Stimulated activated naive CD4-positive, alpha-beta T cell treated with Interleukin-2 at 50 U/mL for 16 hours (primary cell): ENCODE measurements at places on chromosomes 13 and 19.
A peak's percentile ranks its signal among the peaks of the same experiment; 100 is the strongest.

DNA sequence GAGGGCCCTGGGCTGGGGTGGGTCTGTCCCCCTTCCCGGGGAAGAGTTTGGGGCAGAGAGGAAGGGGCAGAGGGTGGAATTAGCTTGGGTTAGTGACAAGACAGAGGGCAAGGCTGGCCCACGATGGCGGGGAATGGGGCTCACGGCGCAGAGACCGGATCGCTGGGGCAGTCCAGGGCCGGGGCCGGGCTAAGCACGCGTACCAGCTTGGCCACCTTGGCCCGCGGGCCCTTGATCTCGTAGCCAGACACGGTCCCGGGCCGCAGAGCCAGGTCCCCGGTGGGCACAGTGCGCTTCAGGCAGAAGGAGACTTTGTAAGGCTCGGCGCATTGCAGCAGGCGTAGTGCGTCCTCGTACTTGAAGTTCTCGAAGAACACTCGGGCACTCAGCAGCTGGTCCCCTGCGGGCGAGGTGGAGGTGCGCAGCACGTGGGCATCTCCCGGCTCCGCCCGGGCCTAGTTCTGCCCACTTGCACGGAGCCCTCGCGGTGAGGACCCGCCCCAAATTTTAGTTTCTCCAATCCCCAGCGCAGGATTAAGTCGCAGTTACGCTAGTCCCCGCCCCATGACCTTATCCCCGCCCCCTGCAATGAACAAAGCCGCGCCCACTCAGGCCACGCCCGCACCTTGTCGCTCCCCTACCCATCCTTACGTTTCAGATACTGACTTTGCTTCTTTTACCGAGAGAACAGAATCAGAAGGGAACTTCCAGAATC lies 8.6 kb upstream of the HIPK4 start:
- peak; percentile 52 for DNase-seq

GRCh38 chr19:17379221-17379631 lies 2.1 kb upstream of the PLVAP start:
- no peak for DNase-seq

DNA sequence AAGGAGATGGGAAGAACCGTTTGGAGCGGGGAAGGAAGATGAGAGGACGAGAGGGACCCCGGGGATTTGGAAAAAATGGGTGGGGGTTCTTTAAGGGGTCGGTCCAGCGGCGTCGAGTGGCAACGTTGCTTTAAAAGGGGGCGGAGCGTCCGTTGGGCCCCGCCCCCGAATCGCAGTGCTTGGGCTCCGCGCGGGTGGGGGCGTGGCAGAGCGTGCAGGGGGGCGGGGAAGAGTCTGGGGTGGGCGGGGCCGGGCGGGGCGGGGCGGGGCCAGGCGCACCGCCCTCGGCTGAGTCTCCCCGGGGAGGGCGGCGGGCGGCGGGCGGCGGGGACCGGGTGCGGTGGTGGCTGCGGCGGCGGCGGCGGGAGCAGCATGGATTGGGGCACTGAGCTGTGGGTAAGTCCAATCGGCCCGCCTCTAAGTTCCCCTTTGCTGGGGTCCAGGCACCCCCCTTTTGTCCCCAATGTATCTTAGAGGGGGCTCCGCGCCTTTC lies at the start of gene TRIP10:
TRIP10 (plus strand) TSS at position 291 of the 493 bp plus-strand sequence; CDS start at position 373, 82 bp downstream.
- DNase-seq = peak; percentile 73

GRCh38 chr19:13058951-13059660 lies 43.6 kb downstream of the LYL1 start:
- DNase-seq = no peak

GRCh38 chr19:1261798-1262622 lies 7.1 kb upstream of the CIRBP start:
- DNase-seq = peak; percentile 19

- no peak for DNase-seq
Measured at GRCh38 chr19:55440411-55441105, 2.5 kb downstream of the SHISA7 start.

DNA sequence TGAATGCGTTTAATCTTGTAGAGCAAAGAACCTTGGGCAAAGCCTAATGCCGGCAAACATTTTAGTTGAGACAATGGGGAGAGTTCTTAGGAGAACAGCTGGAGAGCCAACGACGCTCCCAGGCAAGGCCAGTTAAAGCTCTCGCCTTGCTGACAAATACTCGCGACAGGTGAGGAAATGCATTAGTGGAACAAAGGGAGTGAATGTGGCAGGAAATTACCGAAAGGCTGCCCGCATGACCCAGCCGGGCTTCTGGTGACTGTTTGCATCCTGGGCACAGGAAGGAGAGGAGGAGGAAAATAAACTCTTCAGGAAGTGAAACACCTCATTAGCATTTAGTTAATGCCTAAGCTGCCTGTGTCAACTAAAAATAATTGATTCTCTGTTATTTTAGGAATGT lies 74.6 kb downstream of the SHISA2 start:
- DNase-seq = no peak

- no peak for DNase-seq
Measured at GRCh38 chr19:54952591-54953344, 5.4 kb upstream of the NLRP7 start.

DNA sequence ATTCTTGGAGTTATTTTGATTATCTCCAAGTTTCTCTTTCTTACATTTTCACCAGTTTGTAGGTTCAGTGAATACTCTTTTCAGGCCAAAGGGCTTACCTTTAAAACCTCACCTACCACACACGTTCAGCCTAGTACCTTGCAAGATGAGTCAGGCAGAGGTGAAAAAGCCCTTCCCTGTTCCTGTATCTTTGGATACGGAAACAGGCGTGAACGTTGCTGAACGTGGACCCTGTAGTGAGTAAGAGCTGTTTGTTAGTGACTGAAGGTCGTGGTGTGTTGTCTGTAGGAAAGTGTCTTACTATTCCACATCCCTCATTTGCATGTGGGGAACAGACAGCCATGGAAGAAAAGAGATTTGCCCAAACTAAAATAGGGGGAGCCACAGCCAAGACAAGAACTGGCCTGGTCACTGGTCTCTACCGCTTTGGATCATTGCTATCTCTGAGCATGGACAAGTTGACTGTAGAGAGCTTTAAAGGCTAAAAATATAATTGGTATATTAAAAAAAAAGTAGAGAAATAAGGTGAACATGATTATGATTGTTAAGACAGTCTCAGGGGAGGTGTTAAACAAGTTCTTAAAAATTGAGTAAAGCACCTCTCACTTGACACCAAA lies 3.5 kb downstream of the CEBPG start:
- DNase-seq = no peak

DNA sequence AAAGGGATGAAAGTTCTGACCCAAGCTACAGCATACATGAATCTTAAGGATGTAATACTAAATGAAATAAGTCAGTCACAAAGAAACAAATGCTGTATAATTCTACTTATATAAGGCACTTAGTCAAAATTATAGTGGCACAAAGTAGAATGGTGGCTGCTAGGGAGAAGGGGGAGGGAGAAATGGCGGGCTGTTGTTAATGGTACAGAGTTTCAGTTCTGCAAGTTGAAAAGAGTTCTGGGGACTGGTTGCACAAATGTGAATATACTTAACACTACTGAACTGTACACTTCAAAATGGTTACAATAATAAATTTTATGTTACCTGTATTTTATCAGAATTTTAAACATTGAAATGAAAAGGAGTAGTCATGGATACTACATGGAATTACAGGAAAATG lies 48.9 kb upstream of the CLDN10 start:
- DNase-seq = no peak

DNA sequence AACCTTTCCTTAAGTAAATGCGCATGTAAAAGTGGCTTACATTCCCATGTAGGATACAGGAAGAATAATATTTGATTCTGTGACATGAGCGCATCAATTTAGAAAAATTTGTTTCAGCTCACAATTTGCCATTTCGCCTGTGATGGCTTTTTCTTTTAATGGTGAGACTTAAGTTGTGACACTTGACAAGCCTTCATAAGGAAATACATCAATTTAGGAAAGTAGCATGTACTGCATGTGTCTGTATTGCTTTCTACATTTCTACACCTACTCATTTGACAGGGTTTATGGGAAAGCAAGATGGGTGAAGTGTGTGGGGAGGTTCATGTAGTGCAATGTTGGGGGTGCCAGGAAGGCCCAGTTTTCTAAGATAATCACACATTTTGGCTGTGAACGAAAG lies 12.1 kb upstream of the SCEL start:
- no peak for DNase-seq

- no peak for DNase-seq
Measured at GRCh38 chr13:109131698-109132257, 502.4 kb downstream of the MYO16 start.

DNA sequence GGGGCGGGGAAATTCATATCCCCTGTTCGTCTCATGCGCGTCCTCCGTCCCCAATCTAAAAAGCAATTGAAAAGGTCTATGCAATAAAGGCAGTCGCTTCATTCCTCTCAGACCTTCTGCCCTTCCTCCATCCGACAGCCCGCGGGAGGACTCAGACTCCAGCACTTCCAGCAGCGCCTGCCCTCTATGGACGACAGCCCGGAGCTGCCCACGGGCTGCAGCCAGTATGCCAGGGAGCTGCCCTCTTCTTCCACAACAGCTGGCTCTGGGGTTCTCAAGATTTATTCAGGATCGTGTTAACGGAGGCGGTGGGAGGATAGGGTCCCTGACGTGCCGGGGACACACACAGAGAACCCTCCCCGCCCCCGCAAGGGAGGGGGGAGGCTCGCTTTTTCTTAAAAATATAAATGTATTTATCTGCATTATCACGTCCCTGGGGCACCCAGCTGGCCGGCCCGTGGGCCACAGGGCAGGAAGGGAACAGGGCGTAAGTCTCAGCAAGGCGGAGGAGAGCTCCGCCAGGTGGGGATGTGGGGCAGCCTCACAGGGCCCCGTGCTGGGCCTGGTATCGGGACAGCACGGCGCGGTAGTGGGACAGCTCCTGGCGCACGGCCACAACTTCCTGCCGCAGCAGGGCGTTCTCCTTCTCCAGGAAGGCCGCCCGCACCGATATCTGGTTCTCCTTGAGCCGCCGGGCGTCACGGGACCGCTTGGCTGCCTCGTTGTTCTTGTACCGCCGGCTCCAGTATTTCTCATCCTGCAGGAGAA lies 6.7 kb downstream of the DBP start:
- DNase-seq = no peak

DNA sequence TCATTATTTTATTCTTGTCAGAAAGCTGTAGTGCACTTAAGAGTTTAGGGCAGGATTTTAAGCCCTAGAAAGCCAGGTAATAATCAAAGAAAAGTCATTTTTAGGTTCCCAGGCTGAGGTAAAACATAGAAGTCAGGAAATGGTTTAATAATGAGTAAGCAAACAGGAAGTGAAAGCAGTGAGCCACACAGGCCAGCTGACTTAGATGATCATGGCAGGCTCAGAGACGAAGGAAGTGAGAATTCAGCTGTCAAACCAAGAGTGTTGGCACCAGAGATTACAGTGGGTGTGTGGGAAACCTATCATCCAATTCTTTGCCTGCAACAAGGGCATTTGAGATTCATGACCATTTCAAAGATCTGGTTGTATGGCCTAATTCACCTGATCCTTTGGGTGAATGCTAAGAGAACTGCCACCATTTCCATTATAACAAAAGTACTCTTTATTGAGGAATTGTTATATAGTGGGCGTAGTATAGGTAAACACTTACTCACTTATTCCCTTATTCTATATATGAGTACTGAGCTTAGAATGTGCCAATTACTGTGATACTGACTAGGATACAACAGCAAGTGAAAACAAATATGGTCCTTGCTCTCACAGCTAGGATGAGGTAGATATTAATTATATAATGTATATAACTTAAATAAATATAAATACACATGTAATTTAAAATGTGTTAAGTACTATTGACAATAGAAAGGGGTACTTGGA lies 103.7 kb upstream of the EDNRB start:
- peak; percentile 16 for DNase-seq

- no peak for DNase-seq
Measured at GRCh38 chr13:110628477-110628793, 13.1 kb downstream of the NAXD start.

- DNase-seq = no peak
Measured at GRCh38 chr19:35159606-35160005, 5.1 kb downstream of the FXYD5 start.

DNA sequence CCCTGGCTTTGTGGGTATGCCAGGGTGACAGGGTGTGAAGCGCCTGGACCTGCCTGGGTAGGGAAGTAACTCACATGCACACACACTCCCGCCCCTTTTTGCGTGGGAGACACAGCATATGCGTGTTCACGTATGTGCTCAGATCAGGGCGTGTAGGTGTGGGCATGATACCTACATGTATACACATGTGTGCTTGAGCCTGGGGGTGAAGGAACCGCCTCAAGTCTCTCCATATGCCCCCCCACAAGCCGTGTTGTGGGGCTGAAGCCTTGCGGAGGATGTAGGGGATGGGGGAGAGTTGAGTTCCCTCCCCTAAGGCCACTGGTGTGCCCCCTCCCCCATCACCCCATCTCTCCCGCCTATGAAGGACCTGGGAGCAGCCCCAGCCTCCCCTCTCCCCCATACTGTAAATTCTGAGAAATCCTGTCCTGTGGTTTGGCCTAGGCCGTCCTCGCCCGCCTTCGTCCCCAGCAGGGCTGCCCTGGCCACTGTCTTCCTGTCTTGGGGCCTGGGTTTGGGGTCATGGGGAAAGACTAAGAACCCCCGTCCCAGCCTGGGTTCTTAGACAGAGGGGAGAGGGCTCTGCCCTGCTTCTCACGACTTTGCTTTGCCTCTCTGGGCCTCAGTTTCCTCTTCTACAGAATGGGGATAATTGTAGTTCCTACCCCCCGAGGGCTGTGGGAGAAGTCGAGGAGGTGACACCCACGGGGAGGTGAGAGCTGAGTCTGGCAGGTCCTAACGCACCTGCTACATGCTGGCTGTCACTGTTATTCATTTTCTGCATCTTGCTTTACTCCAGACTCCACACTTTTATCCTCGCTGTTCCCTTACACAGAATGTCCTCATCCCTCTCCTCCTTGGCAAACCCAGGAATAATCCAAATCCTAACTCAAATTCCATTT lies 14.3 kb downstream of the ACTL9 start:
- DNase-seq = no peak

DNA sequence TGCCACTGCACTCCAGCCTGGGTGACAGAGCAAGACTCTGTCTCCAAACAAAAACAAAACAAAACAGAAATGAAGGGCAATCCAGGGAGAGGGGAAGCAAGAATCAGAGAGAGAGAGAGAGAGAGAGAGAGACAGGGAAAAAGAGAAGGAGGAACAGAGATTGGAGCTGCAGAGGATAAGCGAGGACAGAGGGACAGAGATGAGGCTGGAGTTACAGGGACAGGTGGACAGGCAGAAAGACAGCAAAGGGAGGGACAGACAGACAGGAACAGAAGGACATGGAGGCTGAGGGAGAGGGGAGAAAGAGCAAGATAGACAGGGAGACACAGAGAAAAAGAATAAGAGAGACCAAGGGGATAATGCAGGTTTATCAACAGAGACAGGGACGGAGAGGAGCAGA lies 1.3 kb upstream of the CRX start:
- no peak for DNase-seq

GRCh38 chr13:24385902-24386301 lies 76.5 kb downstream of the C1QTNF9 start:
- DNase-seq = no peak

GRCh38 chr13:80312967-80313366 lies 28.0 kb downstream of the SPRY2 start:
- DNase-seq = no peak
